NCI-H146 (cell line): ENCODE measurements at places on chromosomes 7 and 10.

DNA sequence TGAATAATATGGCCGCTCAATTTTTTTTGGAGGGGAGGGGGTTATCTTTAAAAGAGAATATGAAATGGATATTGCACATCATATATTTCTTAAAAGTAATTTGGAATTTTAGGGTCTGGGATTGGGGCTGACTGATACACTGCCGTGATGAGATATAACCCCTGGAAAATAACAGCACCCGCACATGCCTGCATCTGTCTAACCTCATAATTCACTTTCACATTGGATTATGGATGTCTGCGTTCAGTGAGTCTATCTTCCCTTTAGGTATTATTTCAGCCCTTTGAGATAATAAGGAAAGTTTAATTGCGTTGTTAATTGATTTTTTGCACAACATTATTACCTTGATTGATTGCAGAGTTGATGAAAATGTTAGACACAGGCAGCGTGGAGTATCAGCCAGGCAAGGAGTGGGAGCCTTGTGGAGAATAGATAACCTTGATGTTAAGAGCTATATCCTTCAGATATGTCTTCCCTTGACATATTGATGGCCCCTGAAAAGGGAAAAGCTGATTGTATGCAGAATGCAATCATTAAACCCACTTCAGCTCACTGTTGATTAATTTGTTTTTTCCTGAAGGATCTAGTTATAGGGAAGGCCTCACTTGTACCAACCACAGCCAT lies 1095.2 kb downstream of the KCNMA1 start:
- no peak for DNase-seq

- peak; percentile 34 for DNase-seq
Observed at GRCh38 chr10:50605269-50605950, 18.3 kb downstream of the SGMS1 start.

GRCh38 chr10:52351914-52352330 lies 37.8 kb downstream of the DKK1 start:
- no peak for DNase-seq

DNA sequence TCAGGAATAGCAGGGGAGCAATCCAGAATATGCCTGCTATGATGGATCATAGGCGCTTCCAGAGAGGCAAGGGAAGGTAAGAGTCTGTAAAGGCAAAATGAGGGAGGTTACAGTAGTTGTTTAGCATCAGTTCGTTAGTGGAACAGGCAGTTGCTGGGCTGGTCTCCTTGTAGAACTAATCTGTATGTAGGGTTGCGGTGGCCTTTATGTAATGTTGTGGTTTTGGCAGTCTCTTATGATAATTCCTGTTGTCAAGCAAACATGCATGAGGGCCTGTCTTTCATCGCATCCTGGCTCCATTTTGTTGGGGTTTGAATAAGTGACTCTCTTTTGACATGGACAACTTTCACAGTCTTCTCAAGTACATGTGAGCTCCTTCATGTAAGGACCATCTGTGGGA lies 427.8 kb upstream of the LRGUK start:
- no peak for DNase-seq

GRCh38 chr7:101121991-101122932 lies 4.6 kb upstream of the SERPINE1 start:
- DNase-seq: no peak

GRCh38 chr7:142864980-142865747 lies 10.3 kb downstream of the EPHB6 start:
- DNase-seq: no peak

- no peak for DNase-seq
Observed at GRCh38 chr10:129096065-129096984, 370.7 kb upstream of the MGMT start.

DNA sequence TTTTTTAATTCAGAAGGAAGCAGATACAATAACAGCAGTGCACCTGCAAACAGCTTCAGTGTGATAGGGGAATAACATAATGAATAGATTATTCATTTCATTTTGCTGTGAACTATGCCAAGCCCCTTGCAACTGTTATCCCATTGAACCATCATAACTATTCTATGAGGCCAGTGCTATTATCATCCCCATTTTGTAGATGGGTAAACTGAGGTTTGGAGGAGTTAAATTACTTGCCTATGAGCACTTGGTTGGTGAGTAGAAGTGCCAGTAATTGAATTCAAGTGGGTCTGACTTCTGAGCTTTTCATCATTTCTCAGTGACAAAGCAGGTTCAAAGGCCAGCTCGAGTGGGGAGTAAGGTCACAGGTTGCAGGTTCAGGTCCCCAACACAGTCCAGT lies 16.8 kb upstream of the XPNPEP1 start:
- no peak for DNase-seq
